ENCODE measurements at places on chromosomes 12 and 14.

GRCh38 chr12:39581592-39581991 is 38.0 kb downstream of the ABCD2 start:
- no peak for DNase-seq

GRCh38 chr12:130922511-130922953 is 31.2 kb upstream of the ADGRD1 start:
- no peak for DNase-seq

GRCh38 chr14:77950371-77951063 is 150.6 kb downstream of the ADCK1 start:
- DNase-seq: no peak

GRCh38 chr12:67966560-67966959 is 22.7 kb upstream of the IFNG-AS1 start:
- DNase-seq: no peak

DNA sequence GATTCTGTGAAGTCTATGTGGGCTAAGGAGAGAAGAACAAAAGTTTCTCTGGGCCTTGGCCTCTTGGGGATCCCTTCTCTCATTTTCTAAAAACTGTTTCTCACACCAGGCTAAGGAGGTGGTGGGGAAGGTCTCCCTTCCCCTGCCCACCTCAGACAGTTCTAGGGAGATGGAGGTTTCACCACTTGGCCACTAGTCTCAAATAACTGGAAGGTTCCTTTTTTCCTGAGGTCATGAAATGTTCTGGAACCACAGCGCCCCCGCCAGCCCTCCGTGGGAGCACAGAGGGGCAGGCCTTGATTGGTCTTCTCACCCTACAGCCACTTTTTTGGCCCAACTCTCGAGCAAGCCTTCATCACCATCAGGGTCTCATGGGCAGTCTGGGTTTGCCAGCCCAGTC is 12.6 kb downstream of the C12orf43 start:
- DNase-seq: no peak

- no peak for DNase-seq
Measured at GRCh38 chr14:65261425-65261920, 151.1 kb upstream of the FUT8 start.

DNA sequence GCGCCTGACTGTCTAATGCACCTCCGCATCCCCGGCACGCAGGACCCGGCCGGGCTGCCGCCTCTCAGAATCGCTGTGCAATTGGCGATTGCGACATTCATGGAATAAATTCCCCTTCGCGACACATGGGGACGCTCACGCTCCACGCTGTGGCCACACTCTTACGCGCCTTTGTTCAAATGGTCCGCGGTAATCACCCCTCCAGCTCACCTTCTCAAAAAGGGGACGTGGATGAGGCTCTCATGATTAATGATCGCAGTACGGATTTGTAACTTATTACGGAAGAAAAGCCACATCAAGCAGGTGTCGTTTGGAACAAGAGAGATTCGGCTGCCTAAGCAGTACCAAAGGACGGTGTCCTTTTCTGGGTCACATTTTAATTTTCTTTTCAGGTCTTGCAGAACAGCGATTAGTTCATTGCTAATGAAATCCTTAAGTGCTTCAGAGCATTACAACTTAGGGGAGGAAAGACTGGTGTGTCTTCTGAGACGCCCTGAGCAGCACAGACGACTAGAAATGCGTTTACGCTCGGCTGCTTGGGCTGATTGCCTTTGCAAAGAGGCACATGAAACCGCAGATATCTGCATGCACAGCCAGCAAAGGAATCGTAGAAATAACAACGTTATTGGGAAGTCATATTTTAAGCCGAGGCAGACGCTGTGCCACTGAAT is 37.3 kb upstream of the ADGRD1 start:
- no peak for DNase-seq

GRCh38 chr14:61120576-61120975 is 139.5 kb downstream of the SLC38A6 start:
- DNase-seq: no peak

- DNase-seq: no peak
Measured at GRCh38 chr12:100970894-100971293, 176.3 kb downstream of the ANO4 start.

DNA sequence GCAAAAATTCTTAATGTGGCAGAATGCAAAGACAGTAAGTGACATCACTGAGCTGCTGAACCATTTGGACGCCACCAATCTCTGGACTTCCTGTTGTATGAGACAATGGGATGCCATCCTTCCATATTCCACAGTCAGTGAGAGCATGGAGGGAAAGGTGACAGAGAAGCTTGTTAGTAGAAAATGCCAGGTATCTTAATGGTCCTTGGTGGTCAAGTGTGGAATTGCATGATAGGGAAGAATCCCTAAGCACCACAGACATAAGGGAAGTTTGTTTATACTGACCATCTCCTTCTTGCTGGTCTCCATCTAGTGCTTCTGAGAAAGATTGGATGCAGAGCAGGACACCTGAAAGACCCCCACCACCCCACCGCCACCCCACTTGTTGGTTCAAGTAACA is 1410.0 kb upstream of the TMEM132C start:
- no peak for DNase-seq

- DNase-seq: no peak
Measured at GRCh38 chr14:58919217-58919616, 269.2 kb upstream of the DAAM1 start.

DNA sequence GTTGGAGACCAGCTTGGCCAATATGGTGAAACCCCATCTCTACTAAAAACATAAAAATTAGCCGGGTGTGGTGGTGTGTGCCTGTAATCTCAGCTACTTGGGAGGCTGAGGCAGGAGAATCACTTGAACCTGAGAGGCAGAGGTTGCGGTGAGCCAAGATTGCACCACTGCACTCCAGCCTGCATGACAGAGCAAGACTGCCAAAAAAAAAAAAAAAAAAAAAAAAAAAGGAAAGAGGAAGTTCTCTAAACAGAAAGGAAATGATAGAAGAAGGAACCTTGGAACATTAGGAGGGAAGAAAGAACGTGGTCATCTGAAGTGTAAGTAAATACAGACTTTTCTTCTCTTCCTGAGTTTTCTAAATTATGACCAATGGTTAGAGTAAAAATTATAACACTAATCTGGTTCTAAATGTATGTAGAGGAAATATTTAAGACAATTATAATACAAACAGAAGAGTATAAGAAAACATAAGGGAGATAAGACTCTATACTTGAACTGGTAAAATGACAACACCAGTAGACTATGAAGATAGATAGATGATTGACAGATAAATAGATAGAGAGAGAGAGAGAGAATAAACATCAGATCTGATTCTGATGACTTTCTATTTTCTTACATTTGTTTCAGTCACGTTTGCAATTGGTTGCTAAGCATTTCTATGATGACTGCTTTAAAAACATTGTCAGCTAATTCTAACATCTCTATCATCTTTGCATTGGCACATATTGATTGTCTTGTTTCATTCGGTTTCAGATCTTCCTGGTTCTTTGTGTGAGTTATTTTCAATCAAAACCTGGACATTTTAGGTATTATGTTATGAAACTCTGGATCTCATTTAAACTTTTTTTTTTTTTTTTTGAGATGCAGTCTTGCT is 12.9 kb upstream of the CORO1C start:
- no peak for DNase-seq

DNA sequence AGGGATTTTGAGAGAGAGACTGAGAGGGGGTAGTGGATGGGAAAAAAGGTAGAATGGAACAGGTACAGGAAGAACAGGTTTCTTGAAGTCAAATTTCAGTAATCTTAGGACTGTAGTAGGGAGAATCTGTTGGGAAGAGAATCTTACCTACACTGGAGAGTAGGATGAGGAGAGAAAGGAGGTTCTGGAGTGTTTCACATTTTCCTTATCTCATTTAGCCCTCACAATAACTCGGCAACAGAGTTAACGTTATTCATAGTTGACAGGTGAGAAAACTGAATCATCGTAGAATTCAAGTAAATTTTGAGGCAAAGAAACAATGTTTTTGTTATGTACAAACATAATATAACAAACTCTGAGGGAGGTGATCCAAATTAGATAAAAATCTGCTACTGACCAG is 17.2 kb upstream of the STRN3 start:
- no peak for DNase-seq

DNA sequence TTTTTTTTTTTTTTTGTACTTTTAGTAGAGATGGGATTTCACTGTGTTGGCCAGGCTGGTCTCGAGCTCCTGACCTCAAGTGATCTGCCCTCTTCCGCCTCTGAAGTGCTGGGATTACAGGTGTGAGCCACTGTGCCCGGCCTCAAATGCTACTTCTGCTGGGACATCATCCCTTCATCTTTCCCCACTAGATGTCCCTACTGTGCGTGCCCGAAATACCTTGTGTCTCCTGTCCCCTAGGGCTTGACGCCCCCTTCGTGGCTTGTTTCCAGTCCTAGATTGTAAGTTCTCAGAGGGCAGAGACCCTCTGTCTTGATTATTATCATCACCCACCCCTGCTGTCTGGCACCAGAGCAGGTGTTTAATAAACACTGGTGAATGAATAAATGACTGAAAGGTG is 14.9 kb downstream of the CCDC63 start:
- no peak for DNase-seq

DNA sequence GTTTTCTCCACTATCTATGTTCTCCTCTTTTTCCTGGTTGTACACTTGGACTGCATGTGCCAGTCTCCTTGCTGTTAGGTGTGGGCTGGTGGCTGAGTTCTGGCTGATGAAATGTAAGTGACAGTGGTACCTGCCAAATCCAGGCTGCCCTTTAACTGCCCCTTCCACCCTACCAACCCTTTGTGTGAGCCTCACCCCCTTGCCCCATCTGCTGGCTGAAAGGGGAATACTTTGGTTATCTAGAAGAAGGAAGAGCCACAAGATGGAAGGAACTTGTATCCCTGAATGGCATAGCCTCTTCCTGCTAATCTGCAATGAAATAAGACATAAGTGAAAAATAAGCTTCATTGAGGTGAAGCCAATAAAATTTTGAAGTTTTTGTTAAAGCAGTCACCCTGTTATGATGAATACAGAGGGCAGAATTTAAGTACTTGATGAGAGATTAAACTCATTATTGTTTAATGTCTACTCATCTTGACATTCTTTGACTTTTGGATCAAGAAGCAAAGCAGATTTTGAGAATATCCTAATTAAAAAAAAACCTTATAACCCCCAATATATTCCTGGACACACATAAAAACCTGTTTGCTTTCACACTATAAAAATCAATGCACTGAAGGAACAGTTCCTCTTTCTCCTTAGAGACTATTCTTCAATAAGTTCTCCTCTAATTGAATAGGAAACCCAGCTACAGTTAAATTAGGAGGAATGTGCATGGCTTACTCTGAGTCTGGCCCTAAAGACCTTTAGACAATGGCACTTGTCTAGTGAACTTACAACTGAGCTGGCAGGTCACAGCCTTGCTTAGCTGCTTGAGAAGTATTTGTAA is 262.6 kb upstream of the BTG1 start:
- peak; percentile 33 for DNase-seq

DNA sequence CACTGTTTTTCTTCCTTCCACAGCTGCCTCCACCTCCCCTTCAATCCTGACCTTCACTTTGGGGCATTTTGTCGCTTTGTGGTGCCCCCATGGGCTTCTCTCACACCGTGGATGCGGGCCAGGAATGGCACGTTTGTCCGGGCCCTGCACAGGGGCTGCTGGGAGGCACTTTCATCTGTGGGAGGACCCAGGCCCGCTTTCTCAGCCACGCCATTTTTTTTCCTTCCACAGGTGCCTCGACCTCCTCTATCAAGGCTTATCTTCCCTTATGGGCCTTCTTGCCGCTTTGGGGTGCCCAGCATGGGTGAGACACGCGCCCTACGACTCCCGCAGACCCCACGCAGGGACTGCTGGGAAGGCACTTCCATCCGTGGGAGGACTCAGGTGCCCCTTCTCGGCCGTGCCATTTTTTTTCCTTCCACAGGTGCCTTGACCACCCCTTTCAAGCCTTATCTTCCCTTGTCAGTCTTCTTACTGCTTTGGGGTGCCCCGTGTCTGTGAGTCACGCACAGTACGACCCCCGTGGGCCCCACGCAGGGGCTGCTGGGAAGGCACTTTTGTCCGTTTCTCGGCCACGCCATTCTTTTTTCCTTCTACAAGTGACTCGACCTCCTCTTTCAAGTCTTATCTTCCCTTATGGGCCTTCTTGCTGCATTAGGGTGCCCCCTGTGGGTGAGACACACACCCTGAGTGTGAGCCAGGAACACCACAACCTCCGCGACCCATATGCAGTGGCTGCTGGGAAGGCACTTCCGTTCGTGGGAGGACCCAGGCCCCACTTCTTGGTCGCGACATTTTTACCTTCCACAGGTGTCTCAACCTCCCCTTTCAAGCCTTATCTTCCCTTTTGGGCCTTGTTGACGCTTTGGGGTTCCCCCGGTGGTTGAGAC is 270.7 kb downstream of the ALG10 start:
- DNase-seq: no peak

- no peak for DNase-seq
Measured at GRCh38 chr12:24938341-24938740, 10.6 kb downstream of the BCAT1 start.

- DNase-seq: no peak
Measured at GRCh38 chr14:95513291-95513690, 3.2 kb downstream of the SYNE3 start.

DNA sequence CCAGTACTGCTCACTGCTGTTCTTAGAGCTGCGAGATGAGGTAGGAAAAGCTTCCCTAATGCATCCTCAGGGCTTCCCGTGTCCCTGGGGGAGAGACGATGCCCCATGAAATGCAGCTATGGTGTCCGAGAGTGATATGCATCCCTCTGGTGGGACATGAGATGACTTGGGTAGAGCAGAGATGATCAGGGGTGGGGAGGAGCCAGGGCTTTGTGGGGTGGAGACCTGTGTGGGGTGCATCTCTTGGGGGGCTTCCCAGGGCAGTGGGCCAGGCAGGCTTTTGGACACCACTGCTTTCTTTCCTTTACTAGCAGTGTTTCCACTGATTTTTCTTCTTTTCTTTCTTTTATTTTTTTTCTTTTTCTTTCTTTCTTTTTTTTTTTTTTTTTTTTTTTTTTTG is 147.3 kb downstream of the ADGRD1 start:
- no peak for DNase-seq

DNA sequence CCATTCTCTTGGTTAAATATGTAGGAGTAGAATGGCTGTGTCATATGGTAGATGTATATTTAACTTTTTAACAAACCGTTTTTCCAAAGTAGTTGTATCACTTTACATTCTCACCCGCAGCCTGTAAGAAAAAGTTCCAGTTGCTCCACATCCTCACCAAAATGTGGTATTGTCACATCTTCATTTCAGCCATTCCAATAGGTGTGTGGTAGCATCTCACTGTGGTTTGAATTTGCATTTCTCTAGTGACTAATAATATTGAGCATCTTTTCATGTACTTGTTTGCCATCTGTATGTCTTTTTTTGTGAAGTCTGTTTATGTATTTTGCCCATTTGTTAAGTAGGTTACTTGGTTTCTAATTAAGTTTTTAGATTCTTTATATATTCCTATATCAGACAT is 78.6 kb downstream of the TBK1 start:
- DNase-seq: no peak

- DNase-seq: no peak
Measured at GRCh38 chr12:70619471-70620152, 17.6 kb downstream of the PTPRB start.

GRCh38 chr12:104656921-104657320 is 200.2 kb downstream of the CHST11 start:
- DNase-seq: no peak

- no peak for DNase-seq
Measured at GRCh38 chr12:27549236-27549800, 25.3 kb downstream of the PPFIBP1 start.

- DNase-seq: no peak
Measured at GRCh38 chr14:59343585-59343984, 121.6 kb downstream of the GPR135 start.

GRCh38 chr14:77157740-77158139 is 16.1 kb upstream of the ZDHHC22 start:
- no peak for DNase-seq

GRCh38 chr14:99561864-99562263 is 42.1 kb downstream of the CCDC85C start:
- DNase-seq: no peak

- DNase-seq: no peak
Measured at GRCh38 chr12:2667716-2668440, 126.9 kb upstream of the FKBP4 start.
